ENCODE measurements at places on chromosomes 7 and 10. TPM values are rescaled to one million over a fixed set of nuclear protein-coding genes. Genes with fewer than 3 reads are reported as not detected.

CDK14 gene
- total RNA-seq: 85.8 TPM

OIT3 gene
- 1.4 TPM for total RNA-seq

CAMK2B gene
- 33.6 TPM for total RNA-seq

FAM131B gene
- total RNA-seq: 42.6 TPM

WASL gene
- total RNA-seq: 34.0 TPM

PHF14 gene
- 206 TPM for total RNA-seq

NAPEPLD gene
- total RNA-seq: 30.3 TPM

MYOZ1 gene
- total RNA-seq: 0.18 TPM

VGF gene
- 21.2 TPM for total RNA-seq

ZNF22 gene
- total RNA-seq: 34.9 TPM

PDZD7 gene
- 5.9 TPM for total RNA-seq

SSC4D gene
- 0.73 TPM for total RNA-seq

C7orf57 gene
- 2.4 TPM for total RNA-seq

PBLD gene
- total RNA-seq: 12.8 TPM

ZNF425 gene
- total RNA-seq: 3.5 TPM
